ENCODE measurements at places on chromosomes 12 and 14.

GRCh38 chr12:131796754-131797587, 31.2 kb upstream of the MMP17 start:
- no peak for DNase-seq

- DNase-seq = no peak
These were observed 150.6 kb upstream of the AEBP2 start for GRCh38 chr12:19288603-19289244.

DNA sequence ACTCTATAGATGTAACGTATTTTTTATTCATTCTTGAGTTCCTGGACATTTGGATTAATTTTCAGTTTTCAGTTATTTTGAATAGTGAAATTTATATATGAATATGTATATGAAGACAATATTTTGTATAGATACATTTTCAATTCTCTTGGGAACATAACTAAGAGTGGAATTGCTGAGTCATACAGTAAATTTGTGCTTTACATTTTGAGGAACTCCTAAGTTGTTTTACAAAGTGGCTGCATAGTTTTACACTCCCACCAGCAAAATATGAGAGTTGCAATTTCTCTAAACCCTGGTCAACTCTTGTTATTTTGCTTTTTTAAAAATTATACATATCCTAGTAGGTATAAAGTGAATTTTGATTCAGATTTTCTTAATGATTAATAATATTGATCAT, 1838.6 kb upstream of the SEL1L start:
- no peak for DNase-seq

GRCh38 chr12:130086797-130087196, 75.5 kb upstream of the FZD10 start:
- DNase-seq = no peak

DNA sequence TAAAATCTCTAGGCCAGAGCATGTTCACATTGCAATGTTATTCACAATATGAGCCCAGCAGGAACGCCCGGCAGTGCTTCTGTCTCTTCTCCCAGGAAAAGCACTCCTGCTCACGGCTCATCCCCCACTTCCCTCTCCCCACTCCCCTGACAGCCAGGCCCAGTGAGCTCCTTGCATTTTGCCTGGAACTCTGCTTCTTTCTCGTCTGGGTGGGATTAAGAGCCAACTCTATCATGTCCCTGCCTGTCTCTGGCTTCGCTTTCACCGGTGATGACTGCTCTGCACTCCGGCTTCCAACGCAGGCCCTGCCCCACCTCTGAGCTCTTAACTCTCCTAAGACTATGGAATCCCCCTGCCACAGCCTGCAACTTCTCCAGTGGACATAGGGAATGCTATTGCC, 2.5 kb downstream of the PLEK2 start:
- no peak for DNase-seq

- no peak for DNase-seq
These were observed 113.7 kb downstream of the BMP4 start for GRCh38 chr14:53842938-53843337.

GRCh38 chr14:96122496-96122895, 82.1 kb upstream of the BDKRB2 start:
- DNase-seq = no peak

DNA sequence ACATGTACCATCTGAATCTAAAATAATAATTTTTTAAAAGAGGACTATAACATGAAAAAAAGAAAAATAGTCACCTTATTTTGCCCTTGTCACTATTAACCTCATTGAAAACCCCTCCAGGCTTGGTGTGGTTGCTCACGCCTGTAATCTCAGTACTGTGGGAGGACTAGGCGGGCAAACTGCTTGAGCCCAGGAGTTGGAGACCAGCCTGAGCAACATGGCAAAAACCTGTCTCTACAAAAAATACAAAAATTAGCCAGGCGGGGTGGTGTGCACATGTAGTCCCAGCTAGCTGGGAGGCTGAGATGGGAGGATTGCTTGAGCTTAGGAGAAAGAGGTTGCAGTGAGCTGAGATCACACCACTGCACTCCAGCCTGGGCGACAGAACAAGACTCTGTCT, 126.3 kb upstream of the KRAS start:
- DNase-seq = no peak

- DNase-seq = no peak
These were observed 369.7 kb upstream of the SYT1 start for GRCh38 chr12:78494911-78495310.

- no peak for DNase-seq
These were observed 110.9 kb downstream of the PAH start for GRCh38 chr12:102806110-102806509.

DNA sequence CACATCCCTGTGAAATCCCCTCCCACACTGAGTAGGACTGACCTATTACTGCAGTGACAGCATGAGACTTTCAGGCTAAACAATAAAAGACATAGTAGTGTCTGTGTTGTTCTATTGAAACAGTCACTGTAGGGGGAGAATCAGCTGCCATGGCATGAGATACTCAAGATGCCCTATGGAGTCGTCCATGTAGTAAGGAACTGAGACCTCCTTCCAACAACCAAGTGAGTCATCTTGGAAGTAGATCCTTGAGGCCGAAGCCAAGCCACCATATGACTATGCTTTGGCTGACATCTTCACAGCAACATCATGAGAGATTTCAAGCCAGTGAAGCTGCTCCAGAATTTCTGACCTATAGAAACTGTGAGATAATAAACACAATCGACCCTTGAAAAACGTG, 12.1 kb upstream of the LRP6 start:
- DNase-seq = no peak

GRCh38 chr12:29566441-29566840, 69.0 kb upstream of the OVCH1 start:
- DNase-seq = no peak

DNA sequence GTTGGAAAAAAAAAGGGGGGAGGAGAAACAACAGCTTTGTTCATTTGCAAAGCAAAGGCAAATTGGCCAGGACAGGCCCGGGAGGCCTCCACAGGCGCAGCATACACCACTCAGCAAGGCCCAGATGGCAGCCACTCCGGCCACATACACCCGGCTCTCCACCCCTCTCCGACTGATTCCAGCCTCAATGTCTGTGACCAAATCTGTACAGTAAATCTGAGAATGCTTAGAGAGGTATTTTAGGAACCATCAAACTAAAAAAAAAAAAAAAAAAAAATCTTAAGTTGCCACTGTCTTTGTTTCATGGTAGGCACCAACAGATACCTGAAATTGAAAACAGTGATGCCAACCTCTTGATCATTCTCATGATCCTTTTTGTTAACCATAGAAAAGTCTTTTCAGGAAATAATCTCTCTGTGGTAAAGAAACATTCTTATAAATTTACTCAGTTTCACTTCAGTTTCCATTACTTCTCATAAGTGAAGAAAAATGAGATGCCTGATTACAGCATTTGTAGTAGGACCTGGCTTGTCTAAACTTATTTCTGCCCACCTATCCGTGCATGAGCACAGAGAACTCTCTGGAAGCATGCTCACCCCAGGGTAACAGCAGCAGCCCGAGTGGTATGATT, 20.2 kb downstream of the VPS37B start:
- DNase-seq = no peak

DNA sequence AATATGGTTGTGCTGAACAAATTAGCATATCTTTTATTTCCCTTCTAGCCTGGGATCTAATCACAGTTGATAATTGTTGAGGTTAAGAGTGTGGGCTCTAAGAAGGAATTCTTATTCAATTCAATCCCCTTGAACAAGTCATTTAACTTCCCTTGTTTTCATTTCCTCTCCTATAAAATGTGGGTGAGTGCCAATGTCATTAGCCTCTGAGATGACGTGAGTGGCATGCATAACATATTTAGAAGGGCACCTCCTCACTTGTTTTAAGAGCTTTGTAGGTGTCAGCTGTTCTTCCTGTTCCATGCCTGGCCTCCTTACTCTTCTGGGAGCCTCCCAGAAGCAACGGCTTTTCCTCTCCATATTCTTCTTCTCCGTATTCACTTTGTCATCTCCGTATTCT, 155.4 kb upstream of the NEDD1 start:
- no peak for DNase-seq

DNA sequence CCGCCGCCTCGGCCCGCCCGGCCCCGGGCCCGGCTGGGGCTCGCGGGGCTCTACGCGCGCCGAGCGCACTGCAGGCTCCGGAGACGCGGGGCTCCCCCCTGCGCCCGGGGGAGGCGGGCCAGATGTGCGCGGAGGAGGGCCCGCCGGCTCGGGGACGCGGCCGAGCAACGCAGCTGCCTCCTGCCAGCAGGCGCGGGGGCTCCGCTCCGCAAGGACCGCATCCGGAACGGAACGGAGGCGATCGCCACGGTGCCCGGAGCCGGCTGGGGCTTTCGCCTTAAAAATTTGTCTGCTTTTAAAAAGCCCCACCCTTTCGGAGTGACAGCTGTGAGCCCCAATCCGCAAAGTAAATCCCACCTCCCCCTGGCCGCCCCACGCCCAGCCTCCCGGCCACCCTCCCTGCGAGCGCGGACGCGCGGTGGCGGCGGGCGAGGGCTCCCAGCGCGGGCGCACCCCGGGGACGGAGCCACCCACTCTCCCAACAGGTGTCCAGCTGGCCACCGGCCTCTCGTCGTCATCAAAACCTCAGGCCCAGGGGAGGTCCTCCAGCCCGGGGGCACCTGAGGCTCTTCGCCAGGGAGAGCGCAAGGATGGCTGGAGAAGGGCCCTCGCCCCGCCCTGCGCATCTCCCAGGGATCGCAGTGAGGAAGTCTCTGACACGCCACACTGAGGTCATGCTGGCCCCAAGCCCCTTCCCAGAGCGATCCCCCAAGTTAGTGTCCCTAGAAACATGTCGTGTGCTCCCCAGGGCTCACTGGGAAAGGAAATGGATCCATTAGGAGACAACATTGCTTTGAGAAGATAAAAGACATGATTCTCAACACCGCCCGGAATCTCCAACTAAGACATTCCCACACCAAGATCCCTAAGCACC, at the start of gene TMEM132D:
TMEM132D (minus strand) TSS at position 70 of the 874 bp plus-strand sequence.
- no peak for DNase-seq
